HL-60 (cell line): ENCODE measurements at places on chromosomes 6 and 20.

DNA sequence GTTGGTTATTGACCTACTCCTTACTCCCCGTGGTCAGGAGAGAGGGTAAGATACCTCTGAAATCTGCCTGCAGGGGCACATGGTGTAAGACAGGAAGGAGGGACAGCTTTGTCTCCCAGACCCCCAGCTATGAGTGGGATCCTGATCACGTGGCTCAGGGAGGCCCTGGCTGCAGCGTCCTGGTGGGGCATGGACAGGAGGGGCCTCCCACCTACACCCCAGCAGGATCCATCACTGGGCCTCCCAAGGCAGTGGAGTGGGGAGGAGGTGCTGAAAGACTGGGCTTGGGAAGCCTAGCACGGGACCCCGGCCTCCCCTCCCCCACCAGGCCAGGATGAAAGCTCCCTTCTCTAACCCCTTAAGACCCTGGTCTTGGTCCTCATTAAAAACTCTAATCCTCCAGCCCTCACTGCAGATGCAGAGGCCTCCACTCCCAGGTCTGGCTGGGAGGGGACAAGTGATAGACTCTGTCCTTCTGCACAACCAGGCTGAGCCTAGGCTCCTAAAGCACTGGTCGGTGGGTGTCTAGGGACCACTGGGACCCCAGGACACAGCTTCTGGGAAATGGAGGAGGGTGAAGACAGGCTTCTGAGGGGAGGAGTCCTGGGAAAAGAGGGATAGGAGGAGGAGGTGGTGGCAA is 29.6 kb upstream of the VEGFA start:
- DNase-seq, result no peak

DNA sequence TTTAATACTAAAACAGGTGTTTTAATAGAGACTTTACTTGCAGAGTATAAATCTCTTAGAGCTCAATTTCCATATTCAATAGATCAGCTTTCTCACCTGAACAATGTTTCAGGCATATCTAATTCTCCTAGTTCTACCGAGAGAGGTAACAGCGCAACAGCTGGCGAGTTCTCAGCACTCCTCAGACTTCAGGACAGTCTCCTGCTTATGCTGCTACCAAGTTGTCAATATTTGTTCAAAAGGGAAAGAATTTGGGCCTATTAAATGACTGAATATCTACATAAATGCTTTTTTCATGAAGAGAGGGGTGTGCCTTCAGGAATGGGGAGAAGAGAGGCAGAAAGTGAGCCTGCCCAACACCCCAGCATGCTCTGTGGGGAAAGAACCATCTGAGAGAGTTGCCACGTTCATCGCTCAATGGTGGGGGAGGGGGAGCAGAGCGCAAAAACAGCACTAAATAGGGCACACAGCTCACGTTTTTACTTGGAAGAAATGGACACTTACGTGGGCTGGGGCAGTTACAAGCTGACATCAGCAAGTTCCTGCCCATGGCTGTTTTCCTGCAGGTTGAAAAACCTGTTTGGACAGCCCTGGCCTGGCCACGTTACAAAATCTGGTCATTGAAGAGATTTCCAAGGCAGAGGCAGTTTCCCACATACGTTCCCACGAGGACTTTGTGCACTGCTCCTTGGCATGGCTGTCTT is 38.0 kb downstream of the EZR start:
- no peak for DNase-seq

- DNase-seq, result no peak
Observed at GRCh38 chr6:30767158-30767943, 23.0 kb upstream of the IER3 start.

DNA sequence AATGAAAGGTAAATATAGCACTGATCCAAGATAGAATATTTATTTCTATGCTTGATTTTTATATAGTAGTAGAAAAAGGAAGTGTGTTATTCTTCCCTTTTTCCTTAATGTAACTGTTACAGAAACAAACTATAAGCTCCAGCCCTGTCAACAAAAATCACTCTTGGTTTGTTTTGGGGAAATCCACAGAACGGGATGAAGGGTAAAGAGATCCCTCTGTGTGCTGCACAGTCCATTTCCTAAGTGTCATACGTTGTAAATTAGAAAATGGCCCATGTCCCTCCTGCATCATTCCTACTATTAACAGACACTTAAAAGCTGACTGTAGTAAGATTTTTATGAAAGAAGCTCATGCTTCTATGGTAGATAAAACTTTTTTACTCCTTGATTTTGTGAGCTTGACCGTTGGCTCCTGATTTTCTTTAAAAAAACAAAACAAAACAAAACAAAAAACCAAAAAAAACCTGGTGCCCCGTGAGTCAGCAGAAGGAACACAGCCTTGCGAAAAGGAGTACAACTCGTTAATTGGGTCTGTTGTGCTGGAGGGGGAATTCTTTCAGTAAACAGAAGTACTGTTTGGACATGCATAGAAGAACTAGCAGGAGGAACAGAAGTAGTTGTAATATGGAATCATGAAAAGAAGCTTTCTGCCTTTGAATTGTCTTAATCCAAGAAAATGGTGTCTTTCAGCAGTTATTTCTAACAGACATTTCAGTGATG is 67.5 kb downstream of the RTN4IP1 start:
- DNase-seq, result no peak

DNA sequence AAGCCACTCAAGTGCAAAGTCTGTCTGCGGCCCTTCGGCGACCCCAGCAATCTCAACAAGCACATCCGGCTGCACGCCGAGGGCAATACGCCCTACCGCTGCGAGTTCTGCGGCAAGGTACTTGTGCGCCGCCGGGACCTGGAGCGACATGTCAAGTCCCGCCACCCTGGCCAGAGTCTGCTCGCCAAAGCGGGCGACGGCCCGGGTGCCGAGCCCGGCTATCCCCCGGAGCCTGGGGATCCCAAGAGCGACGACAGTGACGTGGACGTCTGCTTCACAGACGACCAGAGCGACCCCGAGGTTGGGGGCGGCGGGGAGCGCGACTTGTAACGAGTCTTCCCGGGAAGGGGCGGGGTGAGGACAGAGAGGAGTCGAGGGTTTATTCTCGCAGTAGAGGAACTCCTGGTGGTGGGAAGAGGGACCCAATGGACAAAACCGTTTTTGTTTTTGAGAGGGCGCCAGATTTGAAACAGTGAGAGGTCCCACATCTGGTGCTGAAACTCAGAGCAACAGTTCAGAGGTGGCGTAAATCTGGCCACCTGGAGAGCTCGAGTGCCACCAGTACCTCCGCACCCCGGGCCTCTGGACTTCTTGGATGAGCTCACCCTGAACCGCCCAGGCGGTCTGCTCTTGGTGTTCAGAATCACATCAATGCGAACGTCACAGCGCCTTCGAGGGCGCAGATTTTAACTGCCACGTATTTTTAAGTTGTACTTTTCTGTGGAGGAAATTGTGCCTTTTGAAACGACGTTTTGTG is 8.0 kb downstream of the PRDM13 start:
- DNase-seq, result no peak

DNA sequence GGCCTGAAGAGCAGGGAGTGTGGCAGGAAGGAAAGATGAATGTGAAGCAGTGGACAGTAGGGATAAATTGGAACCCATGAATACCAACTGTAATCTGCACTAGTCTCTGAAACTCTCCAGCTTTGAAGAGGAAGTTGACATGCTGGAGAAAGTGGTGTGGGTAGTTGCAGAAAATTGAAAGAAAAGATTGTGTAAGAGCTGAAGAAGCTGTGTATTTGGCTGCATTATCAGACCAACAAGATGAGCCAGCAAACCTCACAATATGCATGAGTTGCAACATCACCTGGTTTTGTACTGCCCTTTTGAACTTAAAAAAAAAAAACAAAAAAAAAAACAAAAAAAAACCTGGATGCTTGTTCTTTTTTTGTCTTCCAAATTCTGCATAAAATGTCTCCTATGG is 921.9 kb upstream of the EYS start:
- DNase-seq, result peak; percentile 77

DNA sequence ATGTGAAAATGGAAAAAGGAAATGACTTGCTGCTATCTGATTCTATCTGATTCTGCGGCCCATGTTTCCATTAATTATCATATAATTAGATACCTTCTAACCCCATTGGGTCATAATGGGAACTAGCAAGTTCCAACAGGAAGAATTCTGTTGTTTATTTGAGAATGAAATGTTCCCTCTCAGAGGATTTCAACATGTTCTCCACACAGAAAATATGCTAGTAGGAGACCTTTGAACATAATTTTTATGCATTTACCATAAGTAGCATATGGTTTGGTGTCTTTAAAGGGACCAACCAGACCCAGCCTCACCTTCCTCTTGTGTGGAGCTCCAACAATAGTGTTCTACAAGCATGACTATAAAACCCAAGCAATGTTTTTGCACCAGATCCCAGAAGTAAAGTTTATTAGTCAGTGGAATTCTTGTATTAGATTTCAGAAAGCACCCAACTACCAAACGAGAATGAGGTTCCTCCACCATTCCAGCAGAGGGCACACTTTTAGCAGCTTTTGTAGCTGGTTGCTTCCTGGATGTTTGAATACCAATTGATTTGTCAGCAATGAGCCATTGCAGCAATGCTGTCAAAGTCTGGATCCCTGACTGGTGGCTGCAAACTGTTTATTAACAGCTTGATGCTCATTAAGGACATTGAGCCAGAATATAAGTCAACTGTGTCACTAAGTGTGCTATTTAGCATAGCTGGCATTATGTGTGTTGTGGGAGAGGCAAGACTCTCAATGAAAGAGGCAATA is 143.6 kb upstream of the GJE1 start:
- peak; percentile 26 for DNase-seq

DNA sequence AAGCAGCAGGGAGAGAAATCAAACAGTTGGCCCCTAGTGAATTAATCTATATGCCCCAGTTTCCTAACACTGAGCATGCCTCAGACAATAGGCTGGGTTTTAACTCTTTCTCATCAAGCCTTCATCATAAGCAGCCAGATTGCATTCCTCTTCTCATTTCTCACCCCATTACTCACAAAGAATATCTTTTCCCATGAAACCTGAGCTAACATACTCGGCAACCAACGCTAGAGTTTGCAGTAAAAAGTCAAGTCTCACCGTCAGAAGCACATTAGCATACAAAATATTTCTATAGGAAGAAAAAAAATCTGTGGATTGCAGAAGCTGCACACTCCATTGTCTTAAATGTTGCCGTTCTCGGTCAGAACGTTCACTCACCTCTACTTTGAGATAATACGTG is 429.9 kb upstream of the ARID1B start:
- no peak for DNase-seq

GRCh38 chr6:80094017-80094416 is 12.5 kb upstream of the BCKDHB start:
- DNase-seq, result no peak

GRCh38 chr6:85127696-85128243 is 322.1 kb upstream of the NT5E start:
- no peak for DNase-seq

DNA sequence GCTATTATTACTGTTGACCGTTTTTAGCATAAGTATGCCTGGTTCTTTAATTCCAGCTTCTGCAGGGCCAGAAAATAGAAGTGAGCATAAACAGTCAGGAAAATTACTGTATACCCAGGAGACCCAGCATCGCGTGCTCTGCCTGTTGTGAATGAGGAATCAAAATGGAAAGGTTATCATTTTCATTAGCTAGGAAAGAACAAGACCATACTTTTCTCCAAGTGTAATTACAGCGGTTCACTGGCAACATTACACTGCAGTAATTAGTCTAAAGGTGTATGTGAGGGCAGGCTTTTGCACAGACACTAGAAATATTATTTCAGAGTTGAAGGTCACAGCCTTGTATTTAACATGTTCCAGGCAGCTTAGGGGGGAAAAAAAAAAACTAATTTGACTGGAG is 403.8 kb upstream of the SOX4 start:
- DNase-seq, result no peak

DNA sequence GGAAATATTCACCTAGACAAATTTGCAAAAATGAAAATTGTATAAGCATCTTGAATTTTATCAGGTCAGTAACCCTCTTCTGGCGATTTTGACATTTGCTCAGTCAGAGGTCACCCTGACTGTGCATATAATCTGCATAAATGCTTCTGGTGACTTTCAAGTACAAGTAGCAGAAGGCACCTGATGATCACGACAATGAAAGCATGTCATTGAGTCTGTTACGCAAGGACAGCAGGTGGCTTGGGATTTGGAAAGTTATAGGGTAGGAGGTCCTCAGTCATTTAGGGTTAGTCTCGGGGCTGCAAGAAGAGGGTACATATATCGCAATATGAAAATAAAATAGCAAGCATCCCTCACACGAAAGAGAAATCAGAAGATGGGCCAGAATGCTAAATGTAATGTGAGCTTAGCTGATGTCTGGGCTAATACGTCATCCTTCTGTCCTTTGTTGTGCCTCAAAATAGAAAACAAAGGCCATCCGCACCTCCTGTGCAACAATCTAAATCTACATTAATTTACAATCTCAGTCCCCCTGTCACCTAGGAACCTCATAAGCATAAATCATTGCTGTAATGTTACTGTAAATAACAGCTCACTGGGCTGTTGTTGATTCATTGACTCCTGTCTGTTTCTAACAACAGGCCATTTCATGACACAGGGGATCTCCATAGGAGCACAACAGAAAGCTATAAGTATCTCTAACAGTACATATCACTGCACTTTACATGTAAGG is 155.2 kb upstream of the RSPO3 start:
- DNase-seq, result no peak

GRCh38 chr20:51563486-51564332 is 21.2 kb upstream of the NFATC2 start:
- DNase-seq, result no peak

DNA sequence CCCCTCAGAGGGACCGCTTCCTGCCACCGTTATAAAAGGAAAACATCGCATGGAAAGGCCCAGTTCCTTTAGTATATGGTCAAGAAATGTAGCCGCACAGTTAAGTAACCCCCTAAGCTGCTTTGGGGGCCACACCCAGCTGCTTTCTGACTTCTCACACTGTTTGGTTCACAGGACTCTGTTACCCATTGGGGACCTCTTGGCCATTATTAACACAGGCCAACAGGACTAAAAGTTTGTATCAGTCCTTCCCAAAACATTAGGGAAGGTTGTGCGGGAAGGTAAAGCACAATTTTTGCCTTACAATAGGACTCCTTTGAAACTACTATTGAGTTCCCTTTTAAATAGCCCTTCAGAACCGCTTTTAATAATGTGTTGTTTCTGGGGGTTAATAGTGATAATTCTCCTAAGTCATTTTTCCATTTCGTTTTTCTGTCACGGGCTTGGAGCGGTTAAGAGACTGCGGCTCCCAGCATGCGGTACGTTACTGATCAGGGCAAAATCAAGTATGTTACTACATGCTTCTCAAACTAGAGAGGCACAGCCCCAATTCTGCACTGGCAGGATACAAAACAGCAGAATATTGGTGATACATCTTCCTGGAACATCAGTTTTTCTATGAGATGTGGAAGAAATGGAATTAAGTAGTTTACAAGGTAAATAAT is 668 bp upstream of the RPP40 start:
- peak; percentile 36 for DNase-seq

DNA sequence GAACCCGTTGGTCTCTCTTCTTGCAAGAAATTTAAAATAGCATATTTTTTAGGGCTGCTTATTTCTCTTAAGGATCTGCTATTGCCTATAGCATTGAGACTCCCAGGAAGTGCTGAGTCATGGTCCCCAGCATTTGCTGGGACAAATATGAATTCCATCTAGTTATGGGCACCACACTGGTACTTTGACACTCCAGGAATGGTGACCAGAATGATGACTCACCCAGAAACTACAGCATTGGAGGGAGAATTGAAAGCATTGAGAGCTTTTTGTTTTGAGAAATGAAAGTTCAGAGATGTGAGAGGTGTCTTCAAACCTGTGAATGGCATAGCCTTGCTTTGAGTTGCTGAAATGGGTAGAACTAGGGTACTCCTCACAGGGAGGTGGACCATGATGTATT is 699.7 kb downstream of the DHX35 start:
- DNase-seq, result no peak

- no peak for DNase-seq
Observed at GRCh38 chr20:62426699-62427131, 624 bp downstream of the RBBP8NL start.

- DNase-seq, result peak; percentile 65
Observed at GRCh38 chr20:1816384-1817381, 78.5 kb upstream of the SIRPA start.
